ENCODE measurements at places on chromosomes 1 and 21.

DNA sequence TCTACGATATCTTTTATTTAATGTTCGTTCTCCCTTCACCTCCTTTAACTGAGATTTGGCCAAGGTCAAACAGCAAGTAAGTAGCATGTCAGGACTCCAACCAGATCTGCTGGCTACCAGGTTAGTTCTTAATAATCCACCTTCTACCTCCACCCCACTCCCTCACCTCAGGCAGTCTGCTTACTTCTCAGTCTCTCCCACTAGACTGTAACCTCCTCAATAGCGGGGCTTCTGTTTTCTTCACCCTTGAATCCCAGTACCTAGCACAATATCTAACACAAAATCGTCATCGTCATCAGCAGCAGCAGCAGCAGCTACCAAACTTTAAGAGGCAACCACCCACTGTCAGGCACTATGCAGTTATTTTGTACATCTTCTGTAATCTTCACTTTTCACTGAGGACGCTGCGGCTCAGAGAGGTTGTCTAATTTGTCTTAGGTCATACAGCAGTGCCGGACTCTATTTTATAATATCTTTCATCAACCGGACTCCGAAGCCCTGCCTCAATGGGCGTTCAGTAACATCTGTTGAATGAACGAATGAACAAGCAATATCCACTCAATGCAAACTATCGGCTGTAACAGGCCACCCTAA, 859 bp upstream of the MAGI3 start:
- no peak for DNase-seq

GRCh38 chr1:9481048-9481447, 58.2 kb upstream of the SLC25A33 start:
- DNase-seq = no peak

DNA sequence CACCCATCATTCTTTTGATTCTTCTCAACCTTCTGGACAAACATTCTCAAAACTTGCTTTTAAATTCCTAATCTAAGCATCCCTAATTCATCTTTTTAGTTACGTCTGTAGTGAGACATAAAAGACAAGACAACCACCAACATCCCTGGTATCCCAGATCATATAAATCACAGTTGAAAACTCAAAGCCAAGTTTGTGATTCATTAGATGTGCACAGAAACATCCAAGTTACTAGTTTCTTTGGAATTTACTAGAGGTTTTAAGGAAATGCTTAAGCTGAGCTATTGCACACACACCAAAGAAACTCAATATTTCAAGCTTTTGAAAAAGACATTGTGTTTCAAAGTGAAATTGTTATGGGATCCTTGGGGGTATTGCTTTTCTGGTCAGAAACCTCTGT, 47.6 kb downstream of the ATP6V1G3 start:
- DNase-seq = no peak

DNA sequence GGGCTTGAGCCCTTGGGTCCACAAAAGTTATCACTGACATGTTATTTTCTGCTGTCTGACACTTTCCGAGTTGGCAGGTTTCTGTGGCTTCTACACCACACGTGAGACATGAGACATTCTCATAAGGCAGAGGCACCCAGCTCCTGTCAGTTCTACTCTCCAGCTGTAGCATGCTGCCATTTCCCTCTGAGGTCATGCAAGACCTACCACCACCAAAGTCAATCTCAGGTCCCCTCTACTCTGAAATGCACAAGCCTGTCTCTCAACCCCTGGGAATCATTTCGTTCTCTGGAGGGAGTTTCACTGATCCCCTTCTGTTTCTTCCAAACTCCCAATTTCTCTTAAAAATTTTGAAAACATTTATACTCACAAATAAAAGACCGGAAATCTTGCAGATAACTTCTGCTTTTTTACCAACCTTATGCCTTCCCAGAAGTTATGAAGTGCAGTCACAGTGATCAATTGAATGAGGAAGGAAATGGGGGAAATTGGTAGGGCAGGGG, 39.5 kb upstream of the CR2 start:
- DNase-seq = no peak

GRCh38 chr1:39127513-39127912, 77.0 kb upstream of the MACF1 start:
- DNase-seq = no peak

DNA sequence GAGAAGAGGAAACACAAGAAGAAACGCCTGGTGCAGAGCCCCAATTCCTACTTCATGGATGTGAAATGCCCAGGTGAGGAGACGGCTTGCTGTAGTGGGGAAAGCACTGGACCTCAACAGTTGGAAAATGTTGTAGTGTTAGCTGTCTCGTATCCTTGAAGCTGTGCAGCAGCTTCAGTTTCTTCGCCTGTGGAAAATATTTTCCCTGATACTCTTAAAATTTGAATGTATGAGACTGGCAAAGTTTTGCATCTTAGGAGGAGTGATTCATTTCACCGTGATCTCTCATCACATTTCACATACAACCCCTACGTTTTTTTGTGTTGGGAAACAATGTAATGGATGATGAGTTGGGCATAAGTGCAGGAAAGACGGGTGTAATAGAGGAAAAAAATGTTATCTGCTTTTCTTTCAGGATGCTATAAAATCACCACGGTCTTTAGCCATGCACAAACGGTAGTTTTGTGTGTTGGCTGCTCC, 629 bp downstream of the RPS27 start:
- no peak for DNase-seq

- DNase-seq = no peak
These were observed 32.7 kb downstream of the TFAP2E start for GRCh38 chr1:35605867-35606182.

GRCh38 chr1:170388489-170388888, 143.5 kb upstream of the GORAB start:
- DNase-seq = no peak

- no peak for DNase-seq
These were observed 69.1 kb downstream of the BCAR3 start for GRCh38 chr1:93612510-93612909.

- no peak for DNase-seq
These were observed 3.3 kb upstream of the OLIG2 start for GRCh38 chr21:33022489-33022827.

DNA sequence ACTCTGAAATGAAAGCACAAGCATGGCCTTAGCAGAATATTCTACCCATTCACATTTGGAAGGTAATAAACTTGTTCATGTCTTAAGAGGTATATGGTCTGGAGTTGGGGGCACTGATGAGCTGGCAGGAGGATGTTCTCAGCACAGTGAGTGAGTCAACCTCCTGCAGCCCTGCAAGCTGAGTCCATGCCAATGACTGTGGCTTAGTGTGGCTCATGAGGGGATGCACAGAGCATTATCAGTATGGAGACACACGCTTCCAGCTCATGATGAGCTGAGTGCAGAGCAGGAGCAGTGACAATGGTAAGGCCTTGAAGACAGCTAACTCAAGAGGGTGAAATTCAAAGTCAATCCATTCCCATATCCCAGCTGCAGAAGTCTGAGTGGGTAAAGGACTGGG, 102.3 kb downstream of the TNFSF18 start:
- no peak for DNase-seq

DNA sequence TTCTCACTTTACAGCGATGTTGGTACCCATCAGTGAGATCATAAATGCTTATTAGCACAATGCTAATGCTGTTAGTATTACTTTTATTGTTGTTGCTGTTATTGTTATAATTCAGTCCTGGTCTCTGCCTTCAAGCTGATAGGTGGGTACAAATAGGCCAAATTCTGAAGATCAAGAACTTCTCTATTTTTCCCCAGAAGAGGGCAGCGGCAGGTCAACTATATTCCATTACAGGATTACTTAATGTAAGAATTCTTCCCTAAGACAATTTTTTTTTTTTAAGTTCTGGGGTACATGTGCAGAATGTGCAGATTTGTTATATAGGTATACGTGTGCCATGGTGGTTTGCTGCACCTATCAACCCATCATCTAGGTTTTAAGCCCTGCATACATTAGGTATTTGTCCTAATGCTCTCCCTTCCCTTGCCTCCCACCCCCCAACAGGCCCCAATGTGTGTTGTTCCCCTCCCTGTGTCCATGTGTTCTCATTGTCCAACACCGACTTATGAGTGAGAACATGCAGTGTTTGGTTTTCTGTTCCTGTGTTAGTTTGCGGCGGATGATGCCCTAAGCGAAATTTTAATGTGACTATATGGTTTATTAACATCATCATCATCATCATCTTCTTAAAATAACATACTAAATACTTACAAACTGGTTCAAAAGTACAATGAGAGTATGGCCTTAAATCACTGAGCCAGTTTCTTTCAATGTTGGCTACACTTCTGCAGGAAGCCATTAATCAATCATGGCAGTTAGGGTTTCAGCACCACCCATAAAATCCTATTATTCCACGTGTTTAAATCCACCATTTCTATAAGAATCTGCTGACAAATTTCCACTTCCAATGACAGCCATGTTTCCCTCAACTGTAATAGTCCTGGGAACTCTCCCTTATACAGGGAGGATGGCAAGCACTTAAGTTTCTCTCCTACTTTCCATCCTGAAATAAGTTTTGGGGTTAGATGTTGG, 19.2 kb downstream of the SLC19A2 start:
- no peak for DNase-seq

DNA sequence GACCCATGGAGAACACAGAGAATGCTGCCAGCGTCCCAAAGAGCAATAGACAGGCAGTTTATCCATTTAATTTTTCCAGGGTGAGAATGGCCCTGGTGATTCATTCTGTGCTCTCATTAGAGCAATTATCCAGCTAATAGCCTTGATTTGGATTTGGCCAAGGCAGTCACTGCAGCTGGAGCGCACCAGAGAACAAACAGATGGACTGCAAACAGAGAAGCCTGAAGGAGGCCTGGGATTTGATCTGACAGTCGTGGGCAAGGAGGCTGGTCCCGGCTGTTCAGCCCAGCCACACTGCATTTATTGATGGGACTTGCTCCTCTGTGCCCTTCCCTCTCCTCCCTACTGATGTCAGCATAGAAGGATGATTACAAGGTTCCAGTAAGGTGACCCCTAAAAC, 353.9 kb upstream of the C1orf174 start:
- DNase-seq = no peak

DNA sequence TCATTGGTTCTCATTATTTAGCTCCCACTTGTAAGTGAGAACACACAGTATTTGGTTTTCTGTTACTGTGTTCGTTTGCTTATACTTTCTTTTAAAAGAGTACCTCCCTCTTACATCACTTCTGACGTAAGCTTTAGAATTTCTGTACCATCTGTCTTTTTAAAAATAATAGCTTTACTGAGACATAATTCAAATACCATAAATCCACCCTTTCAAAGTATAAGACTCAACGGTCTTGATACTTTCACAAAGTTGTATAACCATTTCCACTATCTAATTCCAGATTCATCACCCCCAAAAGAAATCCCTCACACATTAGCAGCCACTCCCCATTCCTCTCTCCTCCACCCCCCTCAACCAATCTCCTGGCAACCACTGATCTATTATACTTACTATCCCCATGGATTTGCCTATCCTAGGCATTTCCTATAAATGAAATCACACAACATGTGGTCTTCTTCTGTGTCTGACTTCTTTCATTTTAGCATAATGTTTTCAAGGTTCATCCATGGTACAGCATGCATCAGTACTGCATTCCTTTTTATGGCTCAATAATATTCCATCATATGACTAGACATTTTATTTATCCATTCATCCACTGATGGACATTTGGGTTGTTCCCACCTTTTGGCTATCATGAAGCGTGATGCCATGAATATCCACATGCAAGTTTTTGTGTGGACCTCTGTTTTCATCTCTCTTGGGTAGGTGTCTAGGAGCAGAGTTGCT, 104.7 kb downstream of the HLCS start:
- no peak for DNase-seq

DNA sequence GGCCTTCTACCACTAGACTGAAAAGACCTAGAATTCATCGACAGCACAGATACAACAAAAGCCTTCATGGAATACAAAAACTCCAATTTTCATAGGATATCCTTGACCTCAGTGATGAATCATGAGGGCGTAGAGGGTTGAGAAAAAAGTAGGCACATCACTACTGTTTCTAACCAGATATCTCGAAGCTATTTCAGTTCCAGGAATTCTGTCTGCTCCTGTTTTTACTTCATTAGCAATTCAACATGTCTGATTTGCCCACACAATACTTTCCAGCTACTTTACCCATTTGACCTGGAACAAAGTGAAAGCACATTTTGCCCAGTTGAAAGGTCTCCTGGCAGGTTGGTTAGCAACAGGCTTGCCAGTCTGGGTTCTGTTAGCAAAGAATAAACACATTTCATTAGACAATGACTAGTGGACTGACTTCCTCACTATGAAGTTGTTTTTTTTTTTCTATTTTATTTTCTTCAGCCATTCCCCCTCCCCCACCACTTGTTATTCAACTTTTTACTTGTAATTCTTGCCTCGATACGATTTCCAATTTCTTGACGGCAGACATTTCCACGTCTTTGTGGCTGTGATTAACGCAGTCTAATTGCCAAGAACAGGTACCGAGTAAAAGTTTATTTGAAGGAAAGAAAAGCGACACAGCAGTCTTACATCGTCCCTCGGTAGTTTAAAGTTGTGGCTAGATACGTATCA, 4.0 kb upstream of the ZBTB18 start:
- DNase-seq = no peak

DNA sequence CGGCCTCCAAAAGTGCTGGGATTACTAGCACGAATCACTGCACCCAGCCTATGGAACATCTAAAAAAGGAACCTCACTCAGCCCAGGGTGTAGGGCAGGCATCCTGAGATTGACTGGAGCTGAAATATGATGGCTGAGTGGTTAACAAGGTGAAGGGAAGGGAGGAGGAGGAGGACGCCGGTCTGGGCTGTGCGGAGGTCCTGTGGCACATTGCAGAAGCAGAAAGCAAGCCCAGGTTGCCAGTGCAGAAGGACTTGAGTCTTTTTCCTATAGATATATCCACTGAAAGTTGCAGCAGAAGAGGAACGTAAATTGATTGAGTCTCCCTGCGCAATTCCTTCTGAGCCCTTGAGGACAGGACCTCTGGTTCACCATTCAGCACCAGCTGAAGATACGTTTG, 1.5 kb upstream of the KIF17 start:
- DNase-seq = no peak

Data from cortex of kidney (tissue), 1 donor.